ENCODE measurements at places on chromosomes 1 and 21.

DNA sequence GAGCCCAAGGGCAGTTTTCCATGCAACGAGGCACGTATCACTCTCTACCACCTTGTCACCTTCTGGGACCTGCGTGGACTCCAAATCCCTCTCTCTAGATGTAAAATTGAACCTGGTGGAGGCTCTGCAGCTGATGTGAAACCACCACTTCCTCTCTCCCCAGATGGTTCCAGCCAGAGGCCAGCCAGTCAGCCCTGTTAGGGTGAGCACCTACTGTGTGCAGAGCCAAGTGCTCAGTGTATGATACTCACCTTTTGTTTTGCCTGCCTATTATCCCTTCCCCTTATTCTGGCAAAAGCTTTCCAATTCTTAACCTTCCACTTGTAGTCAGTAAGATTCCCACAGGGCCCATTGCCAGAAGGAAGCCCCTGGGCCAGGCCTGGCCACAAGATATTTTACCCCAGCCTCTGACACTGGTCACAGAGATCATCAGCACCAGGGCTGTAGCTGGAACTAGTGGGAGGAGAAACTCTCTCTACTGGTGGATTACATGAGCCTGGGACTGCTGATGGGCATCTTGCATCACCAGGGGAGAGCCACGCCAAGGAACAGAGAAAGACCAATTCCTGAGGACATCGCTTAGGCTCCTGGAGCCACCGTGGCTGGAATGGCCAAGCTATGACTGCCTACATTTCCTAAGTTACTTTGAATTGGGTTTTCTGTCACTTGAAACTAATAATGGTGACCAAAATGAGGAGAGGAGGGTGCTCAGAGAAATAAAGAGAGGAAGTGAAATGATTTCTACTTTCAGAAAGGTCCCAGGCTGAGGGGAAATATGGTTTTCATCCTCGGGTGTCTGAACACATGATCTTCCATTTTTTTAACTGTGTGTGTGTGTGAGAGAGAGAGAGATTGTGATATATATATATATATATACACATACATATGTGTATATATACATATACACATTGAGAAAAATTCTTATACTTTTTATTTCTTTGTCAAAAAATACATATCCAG, 26.6 kb upstream of the RD3 start:
- no peak for DNase-seq

DNA sequence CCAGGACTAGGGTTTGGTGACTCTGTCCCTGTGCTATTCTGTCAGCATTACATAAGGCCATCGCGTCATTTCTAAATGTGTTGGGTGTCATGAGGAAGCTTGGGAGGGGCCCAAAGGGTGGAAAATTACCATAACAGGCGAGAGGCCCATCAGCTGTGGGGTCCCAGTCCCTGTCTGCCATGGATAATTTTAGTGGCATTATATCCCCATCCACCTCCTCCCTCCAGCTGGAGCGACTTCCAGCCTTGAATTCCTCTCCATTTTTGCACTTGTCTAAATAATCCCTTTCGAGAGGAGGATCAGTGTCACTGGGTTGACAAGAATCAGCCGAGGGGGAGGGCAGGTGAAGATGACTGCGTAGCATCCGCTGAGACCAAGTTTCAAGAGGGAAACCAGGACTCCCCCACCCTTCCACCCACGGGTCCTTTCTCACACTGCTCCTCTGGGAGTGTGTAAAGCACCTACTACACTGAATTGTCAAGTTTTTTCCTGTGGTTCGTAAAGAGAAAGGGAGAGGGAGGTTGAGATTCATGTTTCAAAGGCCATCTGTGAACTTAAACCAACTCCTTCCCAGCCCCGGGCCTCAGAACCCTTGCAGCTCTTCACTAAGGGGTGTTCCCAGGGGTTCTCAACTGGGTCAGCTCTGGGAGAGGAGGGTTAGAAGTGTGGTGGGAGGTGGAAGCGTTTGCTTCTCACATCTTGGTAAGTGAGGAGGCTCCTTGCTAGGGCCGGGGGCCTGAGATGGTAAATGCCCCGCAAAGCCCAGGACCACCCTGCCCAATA, 29.2 kb downstream of the VASH2 start:
- DNase-seq, result no peak

DNA sequence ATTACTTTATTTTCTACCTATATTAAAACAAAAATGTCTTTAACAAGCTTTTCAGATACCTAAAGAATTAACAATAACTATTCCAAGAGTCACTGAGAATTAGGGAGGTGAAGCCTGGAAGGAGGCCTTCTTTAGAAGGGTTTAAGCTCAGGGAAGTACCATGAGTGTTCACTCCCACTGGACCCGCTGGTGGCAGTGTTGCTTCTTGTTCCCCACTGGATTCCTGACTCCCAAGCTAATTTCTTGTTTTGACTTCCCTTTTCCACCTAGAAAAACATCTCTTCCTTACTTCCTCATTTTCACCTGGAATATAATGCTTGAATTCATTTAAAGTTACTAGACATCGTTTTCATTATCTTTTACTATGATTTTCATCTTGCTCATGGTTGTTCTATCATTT, 264.2 kb downstream of the HMCN1 start:
- DNase-seq, result peak; percentile 31

- no peak for DNase-seq
These were observed 263.0 kb upstream of the NCAM2 start for GRCh38 chr21:20735257-20735656.

- no peak for DNase-seq
These were observed 221.3 kb upstream of the KCTD3 start for GRCh38 chr1:215345766-215346165.

Measured in NCI-H526 (cell line).